ENCODE measurements at places on chromosomes 3 and 15.

DNA sequence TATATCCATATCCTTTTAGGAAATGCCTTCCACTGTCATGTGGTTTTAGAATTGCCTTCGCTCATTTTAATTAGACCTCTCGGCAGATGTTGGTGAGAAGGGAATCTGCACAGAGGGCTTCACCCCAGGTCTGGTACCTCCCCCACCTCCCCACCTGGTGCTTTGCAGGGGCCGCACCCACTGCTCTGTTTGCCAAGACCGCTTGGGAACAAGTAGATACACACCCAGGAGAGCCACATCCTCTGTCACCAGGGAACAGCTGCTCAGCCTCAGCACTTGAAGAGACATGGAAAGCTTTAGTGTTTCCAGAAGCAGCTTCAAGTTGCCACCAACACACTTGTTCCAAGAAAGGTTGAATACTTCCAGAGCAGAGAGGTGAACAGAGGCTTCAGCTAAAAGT lies 21.8 kb downstream of the LRRC31 start:
- DNase-seq: no peak

DNA sequence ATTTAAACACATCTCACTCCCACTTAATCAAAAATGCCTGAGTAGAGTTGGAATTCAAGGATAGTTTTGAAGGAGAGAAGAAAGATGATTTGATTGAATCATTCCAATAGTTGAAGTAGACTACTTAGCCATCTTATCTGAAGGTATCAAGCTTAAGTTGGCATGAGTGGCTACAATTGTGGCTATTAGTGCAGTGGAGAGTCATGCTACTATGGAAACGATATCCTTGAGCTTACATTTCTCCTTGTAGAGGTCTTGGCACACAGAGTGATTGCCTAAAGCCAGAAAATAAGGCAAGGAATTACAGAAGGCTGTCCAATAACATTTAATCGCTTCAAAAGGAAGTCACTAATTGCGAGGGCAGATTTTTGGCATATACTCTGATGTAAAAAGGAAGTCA lies 1022.7 kb downstream of the IGSF11 start:
- no peak for DNase-seq

- DNase-seq: no peak
These were observed 41.3 kb downstream of the DNAH1 start for GRCh38 chr3:52357151-52358080.

DNA sequence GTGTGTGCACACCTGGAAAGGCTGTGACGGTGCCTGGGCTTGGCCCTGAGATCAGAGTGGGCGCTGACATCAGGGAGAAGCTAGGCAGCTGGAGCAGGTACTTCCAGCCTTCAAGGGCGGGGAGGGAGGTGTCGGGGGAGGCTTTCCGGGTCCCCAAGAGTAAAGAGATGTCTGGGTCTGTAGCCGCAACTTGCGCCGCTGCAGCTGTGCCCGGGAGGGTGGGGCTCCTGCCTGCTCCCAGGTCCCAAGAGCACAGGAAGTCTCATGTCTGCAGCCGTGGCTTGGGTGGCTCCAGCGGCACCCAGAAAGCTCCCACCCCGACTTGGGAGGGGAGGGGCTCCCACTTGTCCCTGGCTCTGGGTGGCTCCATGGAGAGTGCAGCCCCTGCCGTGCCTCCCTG lies 103.2 kb upstream of the BNIP2 start:
- DNase-seq: no peak

- no peak for DNase-seq
These were observed 81.8 kb downstream of the CLASP2 start for GRCh38 chr3:33636125-33636850.

GRCh38 chr3:55014081-55014480 lies 86.2 kb upstream of the LRTM1 start:
- no peak for DNase-seq

GRCh38 chr15:67730135-67730534 lies 95.2 kb upstream of the SKOR1 start:
- DNase-seq: no peak

- no peak for DNase-seq
These were observed 111.2 kb downstream of the EFHB start for GRCh38 chr3:19822805-19823204.

GRCh38 chr3:182241766-182242488 lies 530.2 kb downstream of the SOX2 start:
- DNase-seq: peak; percentile 8

DNA sequence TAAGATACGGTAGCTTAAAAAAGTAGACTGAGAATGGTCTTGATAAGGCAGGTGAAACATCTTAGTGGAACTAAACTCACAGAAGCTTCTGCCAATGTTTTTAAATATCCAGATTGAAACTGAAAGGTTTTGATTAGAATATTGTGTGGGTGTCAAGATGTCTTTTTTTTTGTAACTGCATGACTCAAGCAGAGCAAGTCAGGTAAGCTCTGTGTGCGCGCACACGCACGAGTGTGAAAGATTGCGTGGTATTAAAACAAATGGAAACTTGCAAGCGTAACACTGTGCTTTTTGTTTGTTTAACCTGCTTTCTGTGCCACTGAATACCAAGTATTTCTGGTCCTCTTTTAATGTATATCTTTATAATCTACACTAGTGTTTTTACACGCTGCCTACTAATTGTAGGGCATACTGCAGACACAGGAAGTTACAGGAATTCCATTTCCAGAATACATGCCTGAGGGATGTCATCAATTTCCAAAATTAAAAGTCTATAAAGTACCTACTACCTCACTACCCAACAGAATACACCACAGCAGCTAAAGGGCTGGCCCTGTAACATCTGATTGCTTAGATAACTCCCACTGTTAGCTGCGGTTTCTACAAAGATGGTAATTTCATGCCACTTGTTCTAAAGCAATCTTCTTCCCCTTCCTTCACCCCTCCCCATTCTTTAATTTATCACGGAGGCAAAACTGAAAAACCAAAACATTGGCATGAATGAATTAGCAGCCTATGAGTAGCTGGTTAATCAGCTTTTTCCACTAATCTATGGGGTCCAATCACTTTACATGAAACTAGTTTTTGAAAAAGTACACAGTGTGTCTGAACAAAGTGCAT lies 472.8 kb downstream of the SHQ1 start:
- no peak for DNase-seq

DNA sequence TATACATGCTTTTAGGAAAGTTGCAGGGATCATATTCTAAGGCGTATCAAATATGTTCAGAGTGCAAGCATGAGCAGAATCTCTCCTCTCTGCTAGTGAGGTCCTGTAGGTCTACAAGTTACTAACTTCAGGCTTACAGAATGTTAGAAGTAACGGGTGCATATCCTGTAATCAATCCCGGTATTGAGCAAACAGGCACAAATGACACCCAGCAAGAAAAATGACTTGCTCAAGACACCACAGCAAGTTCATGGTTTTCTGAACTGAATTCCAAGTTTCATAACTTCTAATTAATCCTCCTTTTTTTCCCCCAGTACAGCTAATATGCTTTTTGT lies 353.9 kb upstream of the TPRG1 start:
- no peak for DNase-seq

- no peak for DNase-seq
These were observed 244.1 kb downstream of the LPP start for GRCh38 chr3:188397766-188398705.

DNA sequence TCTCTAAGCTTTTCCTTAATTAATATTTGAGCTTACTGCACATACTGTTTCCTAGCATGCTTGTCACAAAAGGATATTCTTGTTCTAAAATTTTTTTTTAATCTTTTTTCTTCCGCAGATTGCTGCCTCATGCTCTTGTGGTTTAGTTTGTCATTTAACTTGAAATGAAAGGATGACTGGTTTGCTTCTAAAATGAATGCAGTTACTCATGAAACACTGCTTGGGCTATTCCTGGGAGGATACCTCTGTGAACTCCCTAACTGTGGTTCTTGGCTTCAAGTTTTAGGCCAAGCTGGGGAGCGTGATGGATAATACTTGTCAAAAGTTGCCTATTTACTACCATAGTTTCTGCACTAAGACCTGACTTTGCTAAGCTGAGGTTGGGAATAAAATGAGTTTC lies 64.0 kb downstream of the USP13 start:
- DNase-seq: no peak

DNA sequence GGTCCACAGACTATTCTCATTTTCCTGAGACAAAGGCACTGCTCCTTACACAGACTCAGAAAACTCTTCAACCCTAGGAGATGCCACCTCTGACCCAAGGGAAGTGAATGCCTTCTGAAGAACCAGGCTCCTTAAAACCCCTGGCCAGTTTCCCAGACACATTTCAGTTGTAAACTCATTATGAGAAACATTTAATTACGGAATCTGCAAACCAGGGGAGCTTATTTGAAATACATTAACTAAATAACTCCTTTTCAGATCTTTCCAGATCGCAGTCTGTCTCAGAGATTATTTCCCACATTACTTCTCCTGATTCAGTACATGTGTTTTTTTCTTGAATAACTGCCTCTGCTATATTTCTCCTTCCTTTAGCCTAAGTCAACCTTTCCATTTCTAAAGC lies 17.6 kb downstream of the MYO5A start:
- no peak for DNase-seq

- no peak for DNase-seq
These were observed 25.3 kb downstream of the NCEH1 start for GRCh38 chr3:172685331-172686214.

GRCh38 chr3:161016417-161017313 lies 88.5 kb downstream of the B3GALNT1 start:
- DNase-seq: no peak

DNA sequence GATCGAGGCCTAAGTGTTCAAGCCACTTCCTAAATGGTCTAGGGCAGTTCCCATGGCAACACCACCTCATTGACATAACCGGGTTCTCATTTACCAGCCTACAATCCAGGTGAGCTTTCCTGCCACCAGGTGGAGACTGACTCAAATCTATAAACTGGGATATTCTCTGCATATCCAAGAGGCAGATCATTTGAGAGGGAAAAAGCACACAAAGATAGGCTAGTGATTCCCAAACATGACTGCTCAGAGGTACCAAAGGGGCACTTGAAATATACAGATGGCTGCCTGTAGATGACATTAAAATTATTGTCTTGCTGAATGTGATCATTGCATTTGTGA lies 141.3 kb upstream of the PROK2 start:
- no peak for DNase-seq

DNA sequence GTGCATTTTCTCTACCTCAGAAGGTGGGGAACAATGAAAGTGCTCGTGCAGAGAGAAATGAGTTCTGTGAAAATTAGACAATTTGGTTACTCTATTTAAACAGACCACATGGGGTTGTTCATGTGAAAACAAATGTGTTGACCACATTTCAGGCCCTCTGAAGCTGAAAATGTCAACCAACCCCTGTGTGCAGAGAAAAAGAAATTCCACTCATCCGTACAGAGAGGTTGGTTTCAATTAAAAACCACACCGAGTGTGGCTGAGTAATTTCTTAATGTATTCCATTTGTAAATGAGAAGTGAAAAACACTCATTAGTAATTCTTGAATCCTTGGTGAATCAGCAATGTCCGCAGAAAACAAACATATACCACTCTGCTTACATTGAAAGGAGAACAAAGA lies 46.9 kb upstream of the SLC7A14 start:
- DNase-seq: peak; percentile 76

DNA sequence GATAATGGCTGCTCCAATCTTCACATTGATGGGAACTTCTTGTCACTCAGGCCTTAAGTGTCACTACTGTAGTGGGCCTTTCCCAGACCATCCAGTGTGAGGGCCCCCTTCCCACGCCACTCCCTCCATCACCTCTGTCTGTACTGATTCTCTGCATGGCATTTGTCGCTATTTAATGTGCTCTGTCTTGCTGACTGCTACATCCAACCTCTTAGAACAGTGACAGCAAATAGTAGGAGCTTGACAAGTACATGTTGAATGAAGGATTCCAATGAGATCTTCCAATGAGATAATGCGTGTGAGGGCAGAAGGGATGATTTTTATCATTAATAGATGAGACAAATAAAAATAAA lies 5.6 kb upstream of the CCR9 start:
- no peak for DNase-seq

- DNase-seq: no peak
These were observed 41.1 kb downstream of the THBS1 start for GRCh38 chr15:39621976-39622375.

- DNase-seq: no peak
These were observed 762 bp upstream of the ARL6 start for GRCh38 chr3:97763586-97764406.

GRCh38 chr3:24915639-24916038 lies 421.0 kb upstream of the THRB start:
- DNase-seq: no peak

GRCh38 chr15:48945386-48945785 lies 18.3 kb downstream of the SHC4 start:
- DNase-seq: no peak

- DNase-seq: no peak
These were observed 78.3 kb upstream of the ALDH1L1 start for GRCh38 chr3:126258670-126259069.

GRCh38 chr3:39317571-39318169 lies 11.8 kb upstream of the CCR8 start:
- DNase-seq: no peak

GRCh38 chr3:148178503-148178902 lies 519.2 kb upstream of the AGTR1 start:
- DNase-seq: no peak

DNA sequence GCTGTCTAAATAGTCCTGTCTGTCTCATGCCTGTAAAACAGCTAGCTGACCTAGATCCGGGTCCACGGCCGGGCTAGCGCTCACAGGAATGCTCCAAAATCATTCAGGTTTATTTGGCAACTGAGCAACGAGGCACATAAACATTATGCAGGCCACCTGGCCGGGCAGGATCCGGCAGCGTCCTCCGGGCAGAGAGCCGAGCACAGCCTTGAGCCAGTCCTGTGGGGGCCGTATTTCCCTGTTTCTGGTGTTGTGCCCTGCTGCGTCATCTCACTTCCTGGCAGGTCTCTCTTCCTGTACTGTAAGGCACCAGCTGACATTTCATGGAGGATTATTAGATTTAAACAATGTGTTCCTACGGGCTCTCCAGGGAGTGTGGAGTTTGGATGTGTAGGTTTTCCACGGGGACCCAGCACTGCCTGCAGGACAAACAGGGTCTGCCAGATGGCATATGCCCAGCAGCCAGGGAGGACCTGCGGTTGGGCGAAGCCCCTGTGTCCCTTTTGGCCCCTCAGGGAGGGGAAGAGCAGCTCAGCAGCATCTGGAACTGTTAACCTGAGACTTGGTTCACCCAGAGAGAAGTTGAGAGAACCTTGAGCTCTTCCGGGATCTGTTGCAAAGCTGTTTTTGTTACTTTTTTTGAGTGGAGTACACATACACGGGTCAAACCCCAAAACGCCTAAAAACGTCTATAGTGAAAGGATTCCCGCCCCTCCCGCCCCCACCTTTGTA lies 16.6 kb upstream of the LRRK1 start:
- peak; percentile 89 for DNase-seq

DNA sequence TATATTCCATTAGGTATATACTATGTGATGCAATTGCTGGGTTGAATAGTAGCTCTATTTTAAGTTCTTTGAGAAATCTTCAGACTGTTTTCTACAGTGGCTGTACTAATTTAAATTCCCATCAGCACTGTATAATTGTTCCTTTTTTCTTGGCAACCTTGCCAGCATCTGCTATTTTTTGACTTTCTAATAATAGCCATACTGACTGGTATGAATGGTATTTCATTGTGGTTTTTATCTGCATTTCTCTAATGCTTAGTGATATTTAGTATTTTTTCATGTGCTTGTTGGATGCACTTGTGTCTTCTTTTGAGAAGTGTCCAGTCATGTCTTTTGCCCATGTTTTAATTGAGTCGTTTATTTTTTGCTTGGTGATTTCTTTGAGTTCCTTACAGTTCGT lies 145.1 kb upstream of the PLSCR5 start:
- no peak for DNase-seq

- no peak for DNase-seq
These were observed 247.3 kb upstream of the NSMCE3 start for GRCh38 chr15:29516929-29517328.
